ENCODE measurements at places on chromosomes 12 and 14.

DNA sequence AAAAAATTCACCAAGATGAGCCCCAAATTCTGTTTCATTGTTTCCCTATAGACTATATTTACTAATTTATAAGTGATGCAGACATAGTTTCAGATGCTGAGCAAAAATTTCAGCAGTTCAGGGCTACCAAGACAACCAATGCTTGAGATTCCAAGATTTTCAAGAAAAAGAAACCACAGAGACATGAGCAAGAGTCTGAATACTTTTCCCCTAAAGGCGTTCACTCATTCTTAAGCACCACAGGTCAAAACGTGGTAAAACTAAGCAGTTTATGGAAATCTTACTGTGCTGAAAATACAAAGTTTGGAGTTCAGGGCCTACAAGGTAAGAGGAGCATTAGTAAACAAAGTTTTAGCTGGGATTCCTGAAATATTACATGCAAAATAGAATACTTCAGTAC lies 221.2 kb downstream of the KCNH5 start:
- DNase-seq = no peak

DNA sequence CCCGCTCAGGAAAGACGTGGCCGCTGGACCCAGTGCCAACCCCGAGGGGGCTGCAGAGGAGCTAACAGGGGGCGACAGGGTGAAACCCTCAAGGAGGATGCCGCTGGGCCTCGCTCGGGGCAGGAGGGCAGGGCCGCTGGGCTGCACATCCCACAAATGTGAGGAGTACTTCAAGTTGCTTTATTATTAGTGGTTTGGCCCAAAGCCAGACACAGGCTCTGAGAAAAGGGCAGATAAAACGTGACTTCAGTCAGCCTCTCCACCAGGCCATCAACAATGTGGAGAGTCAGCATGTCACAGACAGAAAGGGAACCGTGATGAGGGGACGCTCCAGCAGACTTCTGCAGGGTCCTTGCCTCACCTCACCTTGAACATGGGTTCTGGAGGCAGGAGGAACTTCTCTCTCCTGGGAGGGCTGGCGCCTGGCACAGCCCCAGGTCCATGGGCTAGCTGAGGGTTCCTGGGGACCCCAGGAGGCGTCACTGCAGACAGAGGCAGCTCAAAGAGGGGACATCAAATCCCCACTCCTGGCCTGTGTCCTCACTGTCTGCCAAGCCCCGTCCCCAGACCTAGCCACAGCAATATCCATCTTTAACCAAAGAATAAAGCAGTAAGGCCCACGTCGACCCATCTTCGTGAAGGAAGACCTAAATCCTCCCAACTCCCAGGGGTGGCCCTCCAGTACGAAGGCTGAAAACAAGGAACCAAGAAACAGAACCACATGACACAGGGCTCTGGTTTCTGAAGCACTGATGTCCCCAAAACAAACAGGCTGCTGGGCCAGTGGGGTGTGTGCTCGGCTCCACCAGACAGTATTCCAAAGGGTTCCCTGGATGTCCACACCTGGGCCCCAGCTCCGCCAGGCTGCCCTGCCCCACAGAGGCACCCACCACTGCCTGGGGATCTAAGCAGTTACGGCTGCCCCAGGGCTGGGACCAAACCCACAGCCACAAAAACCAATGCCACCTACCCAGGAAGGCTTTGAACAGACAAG lies 35.1 kb downstream of the CCDC85C start:
- no peak for DNase-seq

DNA sequence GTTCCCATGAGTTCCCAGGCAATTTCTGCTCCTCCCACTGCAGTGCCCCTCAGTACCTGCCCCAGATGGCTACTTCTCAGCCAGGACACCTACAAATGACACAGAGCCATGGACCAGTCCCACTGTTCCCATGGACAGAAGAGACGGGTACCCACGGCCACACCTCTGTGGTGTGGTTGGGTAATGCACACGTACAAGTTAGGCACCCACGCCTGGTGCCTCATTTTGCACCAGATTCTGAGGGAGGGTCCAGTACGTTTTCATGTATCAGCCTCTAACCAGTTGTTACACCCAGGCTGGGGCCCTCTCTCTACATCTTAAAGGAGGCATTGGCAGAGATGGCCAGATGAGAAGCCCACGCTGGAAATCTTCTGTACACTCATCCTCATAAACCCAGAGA lies 114.0 kb downstream of the DICER1 start:
- DNase-seq = no peak

DNA sequence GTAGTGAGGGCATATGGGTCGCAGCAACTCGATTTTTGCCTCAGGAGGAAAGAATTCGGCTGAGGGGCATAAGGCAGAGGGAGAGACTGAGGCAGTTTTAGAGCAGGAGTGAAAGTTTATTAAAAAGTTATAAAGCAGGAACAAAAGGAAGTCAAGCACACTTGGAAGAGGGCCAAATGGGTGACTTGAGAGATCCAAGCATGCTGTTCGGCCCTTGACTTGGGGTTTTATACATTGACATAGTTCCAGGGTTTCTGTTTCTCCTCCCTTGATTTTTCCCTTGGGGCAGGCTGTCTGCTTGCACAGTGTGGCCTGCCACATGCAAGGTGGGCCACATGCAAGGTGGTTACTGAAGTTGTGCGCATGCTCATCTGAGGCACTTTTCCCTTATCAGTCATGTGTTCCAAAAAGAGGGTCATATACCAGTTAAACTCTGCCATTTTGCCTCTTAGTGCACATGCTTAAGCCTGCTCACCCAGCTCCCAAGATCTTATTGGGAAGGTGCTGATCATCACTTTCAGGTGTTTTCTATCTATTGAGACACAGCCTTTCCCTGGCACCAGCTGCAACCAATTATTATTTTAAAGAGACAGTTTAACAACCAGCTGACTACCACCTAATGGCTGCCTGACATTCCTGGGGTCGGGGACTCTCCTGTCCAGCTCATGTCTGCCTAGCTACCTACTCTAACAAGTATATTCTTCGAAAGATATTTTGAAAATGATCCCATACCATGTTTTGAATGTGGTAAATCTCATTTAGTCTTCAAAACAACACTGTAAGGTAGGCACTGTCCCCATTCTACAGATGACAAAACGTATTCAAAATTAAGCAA lies 19.9 kb downstream of the PTGER2 start:
- no peak for DNase-seq

GRCh38 chr12:51335931-51336330 lies 10.5 kb downstream of the CELA1 start:
- no peak for DNase-seq

- DNase-seq = no peak
Measured at GRCh38 chr14:32381869-32382268, 52.8 kb downstream of the AKAP6 start.

DNA sequence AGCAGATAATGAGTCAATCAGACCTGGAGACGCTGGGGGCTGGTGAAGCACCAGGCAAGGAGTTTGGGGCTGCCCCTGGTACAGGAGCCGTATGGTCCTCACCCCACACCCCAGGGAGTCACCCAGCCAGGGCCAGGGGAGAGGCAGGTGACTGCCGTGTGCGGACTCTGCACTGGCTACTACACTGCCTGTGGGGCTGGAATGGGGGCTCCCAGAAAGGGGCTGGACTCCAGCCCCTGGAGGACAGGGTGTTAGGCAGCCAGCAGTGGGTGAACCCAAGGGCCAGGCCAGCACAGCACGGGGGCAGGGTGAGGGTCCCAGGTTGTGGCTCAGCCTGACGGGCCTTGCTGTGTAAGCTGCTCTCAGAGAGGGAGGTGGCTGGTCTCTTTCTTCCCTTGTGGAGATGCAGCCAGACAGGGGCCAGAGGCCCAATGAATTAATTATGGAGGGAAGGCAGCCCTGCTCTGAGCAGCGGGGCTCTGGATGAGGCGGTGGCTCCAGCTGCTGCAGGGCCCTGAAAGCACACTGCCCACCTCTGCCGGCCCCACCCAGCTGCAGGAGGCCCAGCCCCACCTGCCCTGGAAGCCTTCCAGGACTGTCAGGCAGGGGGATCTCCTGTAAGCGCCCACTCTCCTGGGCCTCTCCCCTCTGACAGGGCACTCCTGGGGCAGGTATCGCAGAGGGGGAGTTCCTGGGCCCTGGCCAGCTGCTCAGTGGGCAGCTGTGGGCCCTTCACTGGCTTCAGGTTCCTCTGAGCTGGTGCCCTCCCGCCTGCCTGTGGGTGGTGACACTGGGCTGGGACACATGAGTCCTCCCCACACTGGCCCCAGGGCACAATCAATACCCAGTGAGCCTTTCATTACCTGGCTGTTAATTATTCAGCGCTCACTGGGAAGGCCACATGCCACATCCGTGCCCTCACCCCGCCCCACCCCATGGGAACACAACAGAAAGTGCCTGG lies 142.5 kb upstream of the C14orf180 start:
- no peak for DNase-seq

GRCh38 chr12:57456737-57457490 lies 1.8 kb downstream of the INHBE start:
- no peak for DNase-seq

- no peak for DNase-seq
Measured at GRCh38 chr14:33618361-33619105, 332.3 kb downstream of the EGLN3 start.

DNA sequence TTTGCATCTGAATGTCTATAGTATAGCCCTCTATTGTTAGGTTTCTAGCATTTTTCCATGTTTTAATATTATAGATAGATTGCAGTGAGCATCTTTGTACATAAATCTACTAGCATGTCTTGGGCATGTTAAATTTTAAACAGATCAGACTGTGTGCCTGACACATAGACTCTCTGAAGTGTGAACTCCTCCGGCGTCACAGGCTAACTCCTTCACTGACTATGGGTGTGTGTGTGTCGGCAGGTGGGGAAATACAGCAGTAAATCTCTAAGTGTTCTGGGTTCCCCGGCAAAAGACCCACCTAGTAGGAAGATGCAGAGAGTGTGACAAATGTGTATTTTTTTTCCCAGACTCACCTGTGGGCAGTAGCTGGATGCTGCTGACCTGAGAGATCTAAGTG lies 2.3 kb downstream of the VWF start:
- DNase-seq = no peak

DNA sequence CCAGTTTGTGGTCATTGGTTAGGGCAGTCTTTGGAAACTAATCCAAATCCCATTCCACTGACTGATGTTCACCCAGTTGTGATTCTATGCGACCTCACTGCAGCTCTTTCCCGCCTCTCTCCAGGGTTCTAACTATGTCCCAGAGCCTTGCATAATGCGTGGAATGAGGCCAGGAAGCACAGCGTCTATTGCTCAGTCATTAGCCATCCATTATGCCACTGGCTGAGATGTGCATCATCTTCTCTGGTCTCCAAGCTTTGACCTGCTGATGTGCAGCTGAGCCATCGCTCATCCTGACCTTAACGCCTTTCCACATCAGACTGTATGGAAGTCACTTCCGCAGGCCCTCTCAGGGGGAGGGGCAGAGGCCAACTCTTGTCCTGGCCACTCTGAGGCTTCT lies 115.4 kb upstream of the VRK1 start:
- DNase-seq = no peak

DNA sequence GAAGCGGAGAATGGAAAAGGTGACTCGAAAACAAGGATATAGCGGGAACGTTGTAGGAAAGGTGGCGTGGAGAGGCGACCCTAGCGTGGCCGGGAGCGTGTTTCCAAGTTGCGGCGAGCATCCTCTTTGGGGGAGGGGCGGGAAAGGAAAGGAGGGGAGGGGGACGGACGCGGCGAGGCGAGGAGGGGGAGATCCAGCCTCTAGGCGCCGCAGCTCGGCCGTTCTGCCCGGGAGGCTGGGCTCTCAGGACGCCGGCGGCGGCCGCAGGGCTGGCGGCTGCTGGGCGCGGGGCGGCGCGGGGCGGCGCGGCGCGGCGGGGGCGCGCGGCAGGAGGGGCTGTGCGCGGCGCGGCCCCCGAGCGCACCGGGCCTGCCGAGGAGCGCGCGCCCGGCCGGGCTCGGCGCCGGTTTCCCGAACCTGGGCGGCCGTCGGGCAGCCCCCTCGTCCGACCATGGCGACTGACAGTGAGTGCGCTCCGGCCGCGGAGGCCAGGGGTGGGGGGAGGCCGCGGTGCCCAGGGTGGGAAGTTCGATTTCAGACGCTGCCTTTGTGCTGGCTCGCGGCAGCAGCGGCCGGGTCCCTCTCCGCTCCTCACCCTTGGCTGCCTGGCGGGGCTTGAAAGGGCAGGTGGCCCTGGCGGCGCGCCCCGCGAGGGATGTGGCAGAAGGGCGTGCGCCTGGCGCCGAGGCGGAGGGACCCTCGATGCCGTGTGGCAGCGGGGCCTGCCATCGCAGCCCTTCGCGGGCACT lies 50.3 kb downstream of the SNAPC1 start:
- peak; percentile 21 for DNase-seq

DNA sequence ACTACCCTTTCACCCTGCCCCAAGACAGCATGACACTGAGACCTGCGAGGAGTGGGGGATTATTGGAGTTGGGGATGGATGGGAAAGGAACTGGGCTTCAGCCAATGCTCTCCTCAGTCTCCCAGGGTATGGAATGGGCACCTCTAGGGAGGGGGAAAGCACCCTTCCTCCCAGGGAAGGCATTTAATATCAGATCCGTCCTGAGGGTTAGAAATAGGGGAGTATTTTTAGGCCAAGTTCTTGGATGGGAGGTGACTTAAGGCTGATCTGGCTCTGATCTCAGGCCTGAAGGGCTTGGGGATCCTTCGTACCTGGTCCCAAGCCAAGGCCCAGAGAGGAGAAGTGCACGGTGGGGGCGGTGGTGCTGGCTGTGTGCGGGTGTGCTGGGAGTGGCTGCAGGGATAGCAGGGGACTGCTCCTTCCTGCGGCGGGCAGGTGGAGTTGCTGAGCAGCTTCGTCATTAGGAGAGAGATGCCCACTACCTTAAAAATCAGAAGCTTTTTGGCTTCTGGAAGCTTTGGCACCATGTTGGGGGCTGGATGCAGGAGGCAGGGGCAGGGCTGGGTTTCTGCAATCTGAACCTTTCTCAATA lies 7.0 kb upstream of the CEBPE start:
- DNase-seq = no peak

- DNase-seq = no peak
Measured at GRCh38 chr12:26068503-26068902, 56.3 kb downstream of the BHLHE41 start.

- DNase-seq = no peak
Measured at GRCh38 chr14:73055251-73055650, 3.1 kb upstream of the RBM25 start.

- DNase-seq = no peak
Measured at GRCh38 chr12:103768467-103769123, 72.4 kb downstream of the NT5DC3 start.

DNA sequence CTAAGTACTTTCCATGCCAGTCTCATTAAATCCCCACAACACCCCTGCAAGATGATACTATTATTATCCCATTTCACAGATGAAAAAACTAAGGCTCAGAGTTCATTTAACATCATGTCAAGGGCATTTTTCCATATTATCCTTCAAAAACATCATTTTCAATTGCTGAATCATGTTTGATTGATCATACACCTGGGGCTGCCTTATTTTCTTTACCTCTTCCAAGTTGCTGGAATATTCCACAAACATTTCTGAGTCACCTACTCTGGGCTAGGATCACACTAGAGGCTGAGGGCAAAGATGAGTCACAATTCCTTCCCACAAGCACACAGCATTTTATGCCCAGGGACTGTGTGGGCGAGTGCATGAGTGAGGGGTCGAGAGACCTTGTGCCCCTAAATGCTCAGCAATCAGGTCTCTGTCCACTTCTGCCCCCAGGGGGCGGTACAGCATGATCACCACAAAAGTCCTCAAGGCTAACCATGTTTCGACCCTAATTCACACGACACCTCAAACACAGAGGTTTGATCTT lies 14.1 kb upstream of the TMEM119 start:
- DNase-seq = peak; percentile 74

Data from activated CD4-positive, alpha-beta T cell treated with anti-CD3 and anti-CD28 coated beads for 48 hours (primary cell).